AG09319 (cell line): ENCODE measurements at places on chromosomes 7 and 10.

DNA sequence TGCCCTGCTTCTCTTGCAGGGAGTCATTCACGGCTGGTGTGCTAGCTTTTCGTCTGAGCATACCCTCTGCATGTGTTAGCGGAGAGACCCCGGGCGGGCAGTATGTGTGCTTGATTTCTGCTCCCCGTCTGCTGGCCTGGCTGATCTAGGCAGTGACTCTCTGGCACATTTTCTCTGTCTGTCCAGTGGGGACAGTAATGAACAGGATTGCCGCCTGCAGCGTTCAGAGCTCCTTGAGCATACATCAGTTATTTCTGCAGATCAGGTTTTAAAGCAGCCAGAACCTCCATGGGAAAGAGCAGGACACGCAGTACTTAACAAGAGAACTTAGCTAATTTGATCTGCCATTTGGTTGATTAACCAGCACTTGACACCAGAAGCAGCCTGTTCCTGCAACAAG, 242.5 kb downstream of the CELF2 start:
- no peak for DNase-seq

DNA sequence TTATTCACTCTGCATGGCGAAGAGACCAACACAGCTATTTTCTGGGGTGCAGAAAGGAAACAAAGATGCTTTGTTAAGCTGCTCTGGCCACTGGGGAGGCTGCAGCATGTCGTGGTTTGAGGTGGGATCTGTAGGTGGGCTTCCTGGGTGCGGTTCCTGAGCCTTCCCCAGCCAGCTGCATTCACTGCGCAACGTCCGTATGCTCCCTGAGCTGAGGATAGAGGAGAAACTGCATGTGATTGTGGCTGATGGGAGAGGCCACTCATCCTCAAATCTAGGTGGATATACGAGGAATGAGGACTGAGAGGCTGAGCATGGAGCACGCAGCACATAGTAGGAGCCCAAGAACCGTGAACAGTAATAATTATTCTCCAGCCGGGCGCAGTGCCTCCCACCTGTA, 9.9 kb upstream of the DNAAF5 start:
- DNase-seq, result no peak

DNA sequence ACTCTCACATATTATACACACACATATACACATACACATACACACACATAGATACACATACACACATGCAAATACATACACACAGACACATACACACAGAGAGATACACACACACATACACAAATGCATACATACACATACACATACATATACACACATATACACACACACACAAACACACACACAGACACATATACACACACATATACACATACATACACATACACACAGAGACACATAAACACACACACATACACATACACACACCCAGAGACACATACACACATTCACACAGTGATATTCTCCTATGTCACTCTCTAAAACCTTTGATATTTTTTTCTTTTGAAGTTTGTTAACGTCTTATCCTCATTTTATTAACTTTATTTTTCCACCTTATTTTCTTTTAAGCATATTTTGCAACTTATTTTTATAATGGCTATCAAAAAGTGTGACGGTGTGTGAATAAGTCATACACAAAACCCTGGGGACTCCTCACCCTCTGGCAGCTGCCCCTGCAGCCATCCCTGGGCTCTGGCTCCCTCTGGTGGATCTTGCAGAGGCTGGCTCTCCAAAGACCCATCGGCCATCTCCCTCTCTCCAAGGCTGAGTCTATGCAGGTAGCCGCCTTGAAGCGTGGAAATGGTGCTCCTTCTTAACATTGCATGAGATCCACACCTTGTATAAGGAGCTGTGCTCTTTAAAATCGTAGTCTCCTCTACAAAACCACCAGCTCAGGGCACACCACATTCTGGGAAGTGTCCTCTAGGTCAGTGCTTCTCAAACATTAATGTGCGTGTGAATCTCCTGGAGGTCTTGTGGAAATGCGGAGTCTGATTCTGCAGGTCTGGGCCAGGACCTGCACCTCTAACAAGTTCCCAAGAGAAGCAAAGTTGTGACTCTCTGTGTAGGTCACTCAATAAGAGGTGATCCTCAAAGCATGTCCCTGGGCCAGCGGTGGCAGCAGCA, 4.1 kb upstream of the C10orf120 start:
- DNase-seq, result peak; percentile 7

DNA sequence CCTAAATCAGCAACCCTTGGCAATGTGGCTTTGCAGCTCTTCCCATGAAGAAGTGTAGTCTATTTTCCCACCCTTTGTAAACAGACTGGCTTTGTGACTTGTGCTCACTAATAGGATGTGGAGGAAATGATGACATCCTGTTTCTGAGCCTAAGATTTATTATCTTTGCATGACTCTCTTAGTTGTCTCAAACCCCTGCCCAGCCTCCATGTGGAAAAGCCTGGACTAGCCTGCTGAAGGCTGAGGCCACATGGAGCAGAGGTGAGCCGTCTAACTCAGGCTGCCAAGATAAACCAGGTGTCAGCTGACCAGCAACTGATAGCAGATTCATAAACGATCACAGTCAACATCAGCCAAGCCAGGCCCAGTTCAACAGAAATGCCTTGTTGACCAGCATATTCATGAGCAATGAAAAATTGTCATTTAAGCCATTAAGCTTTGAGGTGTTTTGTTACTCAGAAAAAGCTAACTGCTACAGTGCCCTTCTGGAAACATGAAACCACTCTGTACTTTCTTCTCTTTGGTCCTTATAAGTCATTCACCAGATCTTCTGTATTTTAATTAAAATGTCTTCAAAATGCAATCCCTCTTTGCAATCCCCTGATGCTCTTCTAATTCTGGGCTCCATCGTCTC, 586.3 kb upstream of the ANKRD30A start:
- no peak for DNase-seq

DNA sequence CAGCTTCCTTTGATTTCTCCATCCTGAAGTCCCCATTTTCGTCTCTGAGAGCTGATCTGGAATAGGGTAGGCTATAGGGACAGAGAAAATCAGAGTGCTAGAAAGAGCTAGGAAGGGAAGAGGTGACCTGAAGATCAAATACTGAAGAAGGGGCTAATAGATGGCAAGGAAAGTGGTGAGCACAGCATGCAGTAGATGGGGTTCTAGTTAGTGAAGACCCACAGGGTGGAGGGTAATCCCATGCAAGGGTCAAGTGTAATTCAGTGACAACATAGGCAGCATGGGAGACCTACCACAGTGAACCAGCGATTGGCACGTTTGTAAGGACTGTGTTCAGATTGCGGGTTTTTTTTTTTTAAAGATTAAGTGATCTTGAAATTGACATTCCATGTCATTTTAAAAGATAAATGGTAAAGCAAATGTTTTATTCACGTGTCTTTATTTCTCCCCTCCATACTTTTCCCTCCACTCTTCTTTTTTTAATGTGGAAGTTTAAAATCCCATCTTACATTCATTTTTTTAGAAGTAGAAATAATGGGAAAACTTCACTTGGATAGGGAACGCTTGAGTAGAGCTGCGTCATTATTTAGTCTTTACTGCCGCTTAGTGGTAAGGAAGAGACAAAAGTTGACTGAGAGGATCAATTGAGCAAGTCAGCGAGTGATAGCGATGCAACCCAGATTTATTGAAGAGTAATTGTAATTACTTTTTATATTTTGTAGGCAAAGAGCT, 21.0 kb upstream of the ABI1 start:
- DNase-seq, result no peak
